Fibroblast of skin of right quadriceps (primary cell): ENCODE measurements at places on chromosomes 11 and 22.

GRCh38 chr22:39580006-39580441, 9.5 kb downstream of the CACNA1I start:
- DNase-seq, result no peak

GRCh38 chr22:26445577-26446275, 16.7 kb downstream of the ASPHD2 start:
- DNase-seq, result no peak

GRCh38 chr11:1558775-1559110, 13.3 kb downstream of the DUSP8 start:
- no peak for DNase-seq

DNA sequence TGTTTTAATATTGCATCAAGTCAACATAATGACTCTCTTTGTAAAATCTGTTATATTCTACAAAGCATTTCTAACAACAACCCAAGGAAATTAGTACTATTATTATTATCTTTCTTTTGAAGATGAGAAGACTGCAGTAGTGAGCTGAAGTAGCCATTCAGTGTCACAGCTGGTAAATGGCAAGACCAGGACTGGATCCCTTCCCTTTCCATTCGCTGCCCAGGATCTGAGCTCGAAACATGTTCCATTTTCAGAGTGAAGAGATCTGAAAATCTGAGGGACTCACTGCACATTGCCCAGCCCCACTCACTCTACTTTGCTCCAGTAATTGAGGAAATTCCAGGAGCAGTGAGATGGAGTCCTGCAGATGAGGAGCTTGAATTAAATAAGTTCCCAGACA, 240.0 kb upstream of the BLID start:
- no peak for DNase-seq

DNA sequence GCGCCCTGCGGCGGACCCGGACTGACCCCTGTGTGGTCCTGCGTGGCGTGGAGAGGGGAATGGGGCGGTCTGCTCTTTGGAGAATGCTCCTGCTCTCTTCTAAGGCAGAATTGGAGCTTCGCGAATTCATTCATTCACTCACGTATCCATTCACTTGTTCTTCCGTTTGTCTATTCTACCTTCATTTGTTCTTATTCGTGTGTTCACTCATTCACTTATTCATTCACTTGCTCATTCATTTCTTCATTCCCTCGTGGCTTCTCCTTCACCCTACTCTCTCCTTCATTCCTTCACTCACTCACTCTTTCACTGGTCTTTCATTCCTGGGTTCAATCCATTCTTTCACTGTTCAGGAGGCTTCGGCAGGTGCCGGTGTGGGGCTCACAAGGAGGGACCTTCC, 69.6 kb downstream of the WNT7B start:
- DNase-seq, result no peak

- DNase-seq, result no peak
Observed at GRCh38 chr11:89177691-89178231, at the start of gene TYR. TYR (plus strand) TSS chr11:89177875; CDS start chr11:89177954, 79 bp downstream.

DNA sequence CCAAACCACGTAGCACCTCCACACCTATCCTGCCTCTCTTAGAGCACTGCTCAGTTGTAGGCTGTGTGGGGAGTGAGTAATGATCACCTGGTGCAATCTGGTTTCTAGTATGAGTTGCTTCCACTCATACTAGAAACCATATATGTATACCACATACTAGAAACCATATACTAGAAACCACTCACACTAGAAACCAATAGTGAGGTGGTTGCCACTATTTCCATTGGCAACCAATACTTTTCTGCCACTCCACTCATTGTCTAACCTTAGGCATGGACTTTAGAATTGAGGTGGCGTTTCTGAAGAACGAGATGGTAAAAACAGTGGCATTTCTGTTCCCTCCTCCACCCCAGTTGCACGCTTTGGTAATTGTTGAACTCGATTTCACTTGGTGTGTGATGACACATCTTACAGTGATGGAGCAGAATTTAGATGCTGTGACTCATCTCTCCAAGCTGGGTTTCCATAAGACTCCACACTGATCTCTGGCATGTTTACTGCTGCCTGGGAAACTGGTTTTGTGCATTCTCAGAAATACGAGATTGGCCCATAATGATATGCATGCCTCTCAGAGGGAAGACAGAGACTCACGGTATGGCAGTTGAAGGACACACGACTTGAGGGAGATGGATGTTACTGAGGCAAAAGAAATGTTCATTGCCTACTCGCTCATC, 82.9 kb downstream of the KIRREL3 start:
- peak; percentile 99 for DNase-seq
